ENCODE measurements at places on chromosomes 3 and 15.

- DNase-seq = no peak
Measured at GRCh38 chr3:52782412-52783210, 5.2 kb downstream of the ITIH1 start.

DNA sequence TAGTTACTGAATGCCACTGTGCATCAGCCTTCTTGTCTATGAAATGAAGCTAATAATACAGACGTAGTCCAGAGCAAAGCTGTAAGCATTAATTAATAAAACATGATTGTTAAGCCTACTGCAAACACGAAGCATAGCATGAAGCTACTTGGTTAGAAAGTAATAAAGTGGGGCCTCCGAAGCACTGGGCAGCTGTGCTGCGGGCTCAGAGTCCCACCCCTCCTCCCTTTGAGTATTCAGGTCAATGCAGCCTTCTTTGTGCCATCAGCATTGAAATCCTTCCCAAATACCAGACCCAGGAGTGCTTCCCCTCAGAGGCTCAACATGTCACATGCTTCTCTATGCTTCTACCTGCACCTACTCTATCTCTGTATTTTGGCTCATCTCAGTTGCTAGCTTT, 1112.6 kb downstream of the IGSF11 start:
- DNase-seq = no peak

DNA sequence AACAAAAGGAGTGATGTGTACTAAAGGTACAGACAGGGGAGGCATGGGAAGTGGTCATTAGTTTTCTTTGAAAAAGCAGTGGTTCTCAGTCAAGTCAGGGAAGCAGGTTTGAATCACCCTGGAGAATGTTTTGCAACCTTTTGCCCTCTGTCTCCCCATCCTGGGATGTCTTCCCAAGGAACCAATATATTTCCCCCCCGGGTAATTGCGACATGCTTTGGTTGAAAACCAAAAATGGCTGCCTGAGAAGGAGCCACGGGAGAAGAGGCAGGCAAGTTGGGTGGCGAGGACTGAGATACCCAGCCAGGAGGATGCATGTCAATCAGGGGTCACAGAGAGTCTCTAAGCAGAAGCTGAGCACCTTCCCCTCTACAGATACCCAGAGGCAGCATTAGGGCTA, 20.2 kb upstream of the PPP1R2 start:
- no peak for DNase-seq

DNA sequence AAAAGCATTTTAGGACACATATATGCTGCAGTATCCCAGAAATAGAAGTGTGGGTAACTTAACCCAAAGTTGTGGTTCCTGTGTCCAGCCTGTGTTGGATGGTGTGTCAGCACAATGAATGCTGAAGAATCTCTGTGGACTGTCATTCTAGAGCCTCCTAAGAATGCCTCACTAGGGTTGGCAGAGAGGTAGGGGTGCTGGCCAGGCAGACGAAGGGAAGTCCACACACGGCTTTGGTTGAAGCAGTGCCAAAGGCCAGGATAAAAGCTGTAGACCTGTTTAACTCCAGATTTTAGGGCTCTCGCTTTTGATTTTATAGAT, 43.7 kb upstream of the TIPARP start:
- no peak for DNase-seq

- no peak for DNase-seq
Measured at GRCh38 chr15:66145726-66146182, 107.8 kb downstream of the MEGF11 start.

- no peak for DNase-seq
Measured at GRCh38 chr3:106124818-106125217, 256.0 kb upstream of the CBLB start.

DNA sequence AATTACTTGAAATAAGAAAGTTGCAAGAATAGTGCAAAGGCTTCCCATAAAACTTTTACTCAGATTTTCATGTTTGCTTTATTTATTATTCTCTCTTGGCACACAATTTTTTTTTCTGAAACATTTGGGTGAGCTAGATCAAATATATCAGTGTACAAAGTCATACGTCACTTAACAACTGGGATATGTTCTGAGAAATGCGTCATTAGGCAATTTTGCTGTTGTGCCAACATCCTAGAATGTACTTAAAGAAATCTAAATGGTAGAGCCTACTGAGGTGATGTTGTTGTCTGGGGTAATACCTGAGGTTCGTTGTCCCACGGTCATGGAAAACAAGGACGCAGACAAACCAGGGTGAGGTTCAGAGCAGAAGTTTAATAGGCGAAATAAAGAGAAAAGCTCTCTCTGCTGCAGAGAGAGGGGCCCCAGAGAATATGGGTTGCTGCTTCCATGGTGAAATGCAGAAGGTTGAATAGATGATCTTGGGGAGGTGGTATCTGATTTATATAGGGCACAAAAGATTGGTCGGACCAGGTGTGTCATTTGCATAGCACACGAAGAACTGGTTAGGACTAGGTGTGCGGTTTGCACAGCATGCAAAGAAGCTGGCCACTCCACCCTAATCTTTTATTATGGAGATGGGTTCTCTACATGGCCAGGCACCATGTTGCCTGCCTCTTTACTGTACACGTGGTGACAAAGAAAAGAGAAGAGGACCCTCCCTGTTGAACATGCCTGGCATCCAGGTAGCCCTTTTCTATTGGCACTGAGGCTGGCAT, 8.8 kb upstream of the GRAMD1C start:
- DNase-seq = no peak

DNA sequence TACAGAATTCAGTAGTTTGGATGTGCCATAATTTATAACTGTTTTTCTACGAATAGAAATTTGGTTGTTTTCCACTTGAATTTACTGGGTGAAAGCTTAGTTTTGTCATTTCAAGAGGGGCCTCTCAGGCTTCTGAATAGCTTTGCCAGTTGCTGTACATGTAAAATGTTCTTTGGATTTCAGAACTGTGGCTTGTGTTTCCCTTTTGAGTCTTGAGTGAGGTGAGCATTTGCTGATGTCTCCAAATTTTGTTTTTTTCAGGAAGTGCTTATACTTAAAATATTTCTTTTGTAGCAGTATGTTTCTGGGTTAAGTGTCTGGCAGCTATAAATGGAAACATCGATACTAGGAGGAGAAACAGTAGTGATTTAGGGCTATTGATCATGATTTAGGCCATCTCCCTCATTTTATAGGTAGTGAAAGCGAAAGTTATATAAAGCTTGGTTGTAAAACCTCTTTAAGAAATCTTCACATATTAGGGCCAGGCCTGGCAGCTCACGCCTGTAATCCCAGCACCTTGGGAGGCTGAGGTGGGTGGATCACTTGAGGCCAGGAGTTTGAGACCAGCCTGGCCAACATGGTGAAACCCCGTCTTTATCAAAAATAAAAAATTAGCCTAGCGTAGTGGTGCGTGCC, 9.2 kb upstream of the TRAK1 start:
- no peak for DNase-seq

DNA sequence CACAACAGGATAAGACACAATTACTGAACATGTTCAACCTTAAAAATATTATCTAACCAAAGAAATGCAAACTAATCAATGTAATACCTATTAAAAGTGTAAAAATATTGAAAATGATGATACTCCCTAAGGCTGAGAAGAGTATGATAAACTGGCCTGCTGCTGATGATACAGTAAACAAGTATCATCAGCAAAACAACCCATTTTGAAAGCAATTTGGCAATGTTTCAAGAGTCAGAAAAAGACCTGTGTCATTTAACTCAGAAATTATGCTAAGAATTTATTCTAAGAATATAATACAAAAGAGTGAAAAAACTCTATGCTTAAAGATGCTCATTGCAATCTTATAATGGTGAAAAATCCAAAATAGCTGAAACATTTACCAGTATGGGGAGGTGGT, 22.1 kb downstream of the CCDC191 start:
- DNase-seq = no peak

GRCh38 chr3:134542287-134542958, 56.6 kb downstream of the CEP63 start:
- DNase-seq = no peak

- peak; percentile 36 for DNase-seq
Measured at GRCh38 chr3:138899351-138899991, 47.5 kb downstream of the FOXL2 start.

DNA sequence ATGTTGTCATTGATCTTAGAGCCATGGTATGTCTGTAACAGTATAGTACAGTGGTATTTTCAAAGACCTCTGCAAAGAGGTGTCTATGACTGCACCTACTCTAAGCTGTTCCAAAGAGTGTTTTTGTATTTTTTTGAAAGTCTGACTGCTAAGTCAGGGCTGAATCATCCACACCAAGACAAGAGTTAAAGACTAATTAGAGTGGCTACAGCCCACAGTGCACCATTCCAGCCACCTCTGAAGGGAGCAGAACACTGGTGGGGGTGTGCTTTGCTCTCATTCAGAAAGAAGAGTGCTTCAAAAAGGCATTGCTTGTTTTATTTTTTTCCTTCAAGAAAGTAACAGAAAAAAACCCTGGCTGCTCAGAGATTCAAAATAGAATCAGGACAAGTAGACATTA, 301.4 kb downstream of the GABRG3 start:
- no peak for DNase-seq

DNA sequence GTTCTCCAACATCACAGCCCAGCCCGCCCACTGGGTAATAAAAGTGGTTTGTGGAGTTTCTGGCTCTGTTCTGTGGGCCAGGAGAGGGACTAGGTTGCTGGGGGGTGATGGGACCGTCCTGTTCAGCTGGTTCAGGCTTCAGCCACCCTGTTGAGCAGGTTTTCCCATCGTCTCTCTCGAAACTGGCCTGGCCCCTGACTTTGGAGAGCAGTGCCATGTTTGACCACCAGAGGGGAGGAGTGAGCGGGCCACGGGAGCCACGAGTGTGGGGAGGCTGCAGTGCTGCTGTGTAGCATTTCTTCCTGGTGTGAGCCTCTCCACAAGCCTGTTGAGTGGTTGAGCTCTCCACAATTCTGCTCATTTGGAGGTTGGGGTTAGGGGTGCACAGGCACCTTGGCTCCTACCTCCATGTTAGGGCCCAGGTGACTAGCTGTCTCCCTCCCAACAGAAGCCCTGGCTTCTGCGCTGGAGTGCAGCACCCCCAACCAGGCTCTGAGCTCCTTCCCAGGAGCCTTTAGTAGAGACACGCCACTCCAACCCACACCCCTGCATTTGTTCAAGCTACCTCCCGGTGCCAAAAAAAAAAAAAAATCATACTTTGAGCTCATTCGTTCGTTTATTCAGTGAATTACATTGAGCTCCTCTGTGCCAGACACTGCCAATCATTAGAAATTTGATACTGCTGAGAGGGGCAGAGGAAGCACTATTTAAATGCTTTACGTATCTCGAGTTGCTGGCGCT, 13.9 kb downstream of the SPINT1 start:
- peak; percentile 84 for DNase-seq

DNA sequence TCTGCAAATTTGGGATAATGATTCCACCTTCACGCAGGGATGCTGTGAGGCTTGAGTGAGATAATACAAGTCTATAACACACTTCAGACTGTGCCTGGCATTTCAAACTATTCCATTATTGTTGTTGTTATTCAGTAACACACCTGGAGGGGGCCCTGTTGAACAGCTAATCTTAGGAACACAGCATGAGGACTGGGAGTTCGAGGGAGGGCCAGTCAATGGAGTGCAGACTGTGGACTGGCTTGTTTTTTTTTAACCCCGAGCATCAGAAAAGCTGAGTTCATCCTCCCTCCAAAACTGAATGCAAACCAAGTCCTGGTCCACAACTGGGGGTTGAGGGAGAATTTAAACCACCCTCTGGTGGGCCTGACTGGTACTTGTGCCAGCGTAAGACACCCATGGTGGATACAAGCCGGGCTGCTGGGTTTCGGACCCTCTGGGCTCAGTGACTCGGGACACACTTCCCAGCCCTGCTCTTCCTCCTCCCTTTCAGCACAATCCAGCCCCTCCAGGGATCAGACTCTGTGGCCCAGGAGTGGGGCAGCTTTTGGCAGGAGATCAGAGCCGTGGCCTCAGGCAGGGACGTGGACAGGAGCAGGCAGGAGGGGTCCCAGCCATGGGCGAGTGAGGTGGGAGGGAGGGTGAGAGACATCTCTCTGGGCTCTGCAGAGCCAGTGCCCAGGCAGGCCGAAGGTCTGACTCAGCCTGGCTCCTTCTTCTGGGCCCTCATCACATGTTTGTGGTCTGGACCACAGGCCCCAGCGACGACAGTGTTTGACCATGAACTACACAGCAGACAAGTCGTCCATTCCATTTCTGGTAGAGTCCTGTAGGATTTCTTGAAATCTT, 36.3 kb upstream of the MEX3B start:
- peak; percentile 84 for DNase-seq

DNA sequence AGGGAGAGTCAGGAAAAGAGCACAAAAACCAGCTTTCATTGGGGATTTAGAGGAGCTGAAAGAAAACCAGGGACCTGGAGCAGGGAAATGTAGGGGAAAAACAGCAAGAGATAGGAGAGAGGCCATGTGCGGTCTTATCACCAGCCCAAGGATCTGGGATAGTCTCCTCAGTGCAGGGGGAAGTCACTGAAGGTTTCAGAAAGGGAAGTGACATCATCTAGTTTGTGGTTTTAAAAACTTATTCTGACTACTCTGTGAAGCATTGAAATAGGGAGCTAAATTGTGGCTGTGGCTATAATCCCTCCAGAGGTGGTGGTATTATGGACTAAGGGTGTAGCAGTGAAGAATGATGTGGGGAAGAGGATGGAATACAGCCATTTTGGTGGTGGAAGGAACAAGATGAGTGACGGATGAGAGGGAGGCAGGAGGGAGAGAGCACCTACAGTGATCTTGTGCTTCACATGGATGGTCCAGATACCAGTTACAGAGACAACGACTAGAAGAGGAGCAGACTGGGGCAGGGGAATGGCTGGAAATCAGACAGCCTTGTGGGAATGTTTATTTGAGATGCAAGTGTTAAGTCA, 72.7 kb downstream of the HMG20A start:
- DNase-seq = no peak

GRCh38 chr3:13544951-13545651, 3.8 kb upstream of the FBLN2 start:
- DNase-seq = no peak

GRCh38 chr3:177516158-177517011, 319.1 kb upstream of the TBL1XR1 start:
- peak; percentile 90 for DNase-seq

DNA sequence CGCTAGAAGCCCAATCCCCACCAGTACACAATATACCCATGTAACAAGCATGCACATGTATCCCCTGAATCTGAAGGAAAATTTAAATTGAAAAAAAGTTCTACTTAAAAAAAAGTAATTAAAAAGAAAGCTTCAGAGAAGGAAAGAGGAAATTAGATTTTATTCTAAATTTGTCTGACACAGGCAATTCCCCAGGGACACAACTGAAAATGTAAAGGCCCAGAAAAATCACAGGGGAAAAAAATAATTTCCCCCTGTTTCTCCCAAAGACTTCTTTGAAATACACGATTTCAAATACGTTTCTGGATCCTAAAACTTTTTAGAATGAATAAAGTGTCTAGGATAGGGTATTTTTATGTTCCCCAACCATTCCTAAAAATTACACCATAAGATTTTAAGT, 42.9 kb downstream of the SEMA5B start:
- DNase-seq = no peak

GRCh38 chr3:113210604-113211329, 590 bp upstream of the BOC start:
- DNase-seq = peak; percentile 44

DNA sequence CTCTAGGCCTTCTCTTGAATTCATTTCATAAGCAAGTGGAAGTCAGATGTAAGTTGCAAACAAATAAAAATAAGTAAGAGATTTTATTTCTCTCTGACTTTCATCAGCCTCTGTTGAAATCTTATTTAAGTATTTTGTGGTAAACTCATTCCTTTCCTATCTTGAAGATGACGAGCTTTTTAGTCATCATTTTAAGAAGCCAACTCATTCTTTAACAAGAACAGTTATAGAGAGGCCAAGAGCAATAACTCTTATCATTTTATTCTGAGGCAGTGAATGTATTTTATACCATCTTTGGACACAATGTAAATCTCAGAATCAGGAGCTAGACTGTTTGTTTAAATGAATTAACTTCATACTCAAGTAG, 147.5 kb upstream of the MBNL1 start:
- DNase-seq = peak; percentile 88

- no peak for DNase-seq
Measured at GRCh38 chr3:191702121-191702520, 241.2 kb downstream of the PYDC2 start.
